Activated CD4-positive, alpha-beta T cell treated with anti-CD3 and anti-CD28 coated beads for 36 hours (primary cell): ENCODE measurements at places on chromosomes 13 and 19.

- H3K27ac ChIP-seq: no peak overlapping the region
- no peaks in the 10 kb centered on the region for H3K27me3 ChIP-seq
Measured at GRCh38 chr13:99577934-99578917, 77.0 kb downstream of the TM9SF2 start.

DNA sequence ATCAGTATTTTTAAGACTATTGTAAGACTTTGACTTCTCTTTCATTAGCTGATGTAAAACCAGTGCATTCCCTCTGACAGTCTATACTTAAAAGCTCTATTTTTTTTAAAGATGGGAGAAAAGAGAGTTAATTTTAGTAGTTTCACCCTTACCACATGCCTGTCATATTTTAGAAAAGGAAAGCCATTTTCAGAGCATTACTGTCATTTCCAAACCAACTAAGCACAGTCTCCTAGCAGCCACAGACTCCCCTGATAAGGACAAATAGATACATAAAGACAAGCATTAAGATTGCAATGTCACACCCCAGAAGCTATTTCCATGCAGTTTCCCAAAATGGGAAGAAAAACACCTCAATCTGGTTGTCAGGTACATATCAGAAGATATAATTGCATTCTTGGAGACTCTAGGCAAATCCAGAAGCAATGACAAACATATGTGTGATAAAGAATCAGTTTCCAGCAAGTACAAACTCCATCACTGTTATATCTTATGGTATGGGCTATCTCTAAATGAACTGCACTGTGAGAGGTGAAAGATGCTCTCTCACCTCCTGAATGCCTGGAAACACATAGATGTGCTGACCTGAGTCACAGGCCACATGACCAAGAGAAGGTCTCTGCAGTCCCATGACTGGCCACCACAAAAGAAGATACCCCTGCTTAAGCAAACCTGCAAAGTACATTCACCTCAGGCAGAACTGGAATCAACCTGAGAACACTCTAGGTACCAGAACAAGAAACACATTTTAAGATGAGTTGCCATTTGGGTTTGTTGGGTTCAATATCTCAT is 303.3 kb downstream of the POU4F1 start:
- H3K4me1 ChIP-seq: no peaks in the 10 kb centered on the region
- H3K27ac ChIP-seq: no peak overlapping the region
- H3K36me3 ChIP-seq: no peaks in the 10 kb centered on the region
- no peak for DNase-seq
- H3K4me3 ChIP-seq: no peak overlapping the region

GRCh38 chr13:80336370-80336769 is 4.6 kb downstream of the SPRY2 start:
- no peaks in the 10 kb centered on the region for H3K36me3 ChIP-seq
- H3K27me3 ChIP-seq: peaks cover 10% of the 10 kb centered on the region
- peaks cover 4% of the 10 kb centered on the region for H3K4me1 ChIP-seq
- H3K4me3 ChIP-seq: no peak overlapping the region
- H3K27ac ChIP-seq: no peak overlapping the region

DNA sequence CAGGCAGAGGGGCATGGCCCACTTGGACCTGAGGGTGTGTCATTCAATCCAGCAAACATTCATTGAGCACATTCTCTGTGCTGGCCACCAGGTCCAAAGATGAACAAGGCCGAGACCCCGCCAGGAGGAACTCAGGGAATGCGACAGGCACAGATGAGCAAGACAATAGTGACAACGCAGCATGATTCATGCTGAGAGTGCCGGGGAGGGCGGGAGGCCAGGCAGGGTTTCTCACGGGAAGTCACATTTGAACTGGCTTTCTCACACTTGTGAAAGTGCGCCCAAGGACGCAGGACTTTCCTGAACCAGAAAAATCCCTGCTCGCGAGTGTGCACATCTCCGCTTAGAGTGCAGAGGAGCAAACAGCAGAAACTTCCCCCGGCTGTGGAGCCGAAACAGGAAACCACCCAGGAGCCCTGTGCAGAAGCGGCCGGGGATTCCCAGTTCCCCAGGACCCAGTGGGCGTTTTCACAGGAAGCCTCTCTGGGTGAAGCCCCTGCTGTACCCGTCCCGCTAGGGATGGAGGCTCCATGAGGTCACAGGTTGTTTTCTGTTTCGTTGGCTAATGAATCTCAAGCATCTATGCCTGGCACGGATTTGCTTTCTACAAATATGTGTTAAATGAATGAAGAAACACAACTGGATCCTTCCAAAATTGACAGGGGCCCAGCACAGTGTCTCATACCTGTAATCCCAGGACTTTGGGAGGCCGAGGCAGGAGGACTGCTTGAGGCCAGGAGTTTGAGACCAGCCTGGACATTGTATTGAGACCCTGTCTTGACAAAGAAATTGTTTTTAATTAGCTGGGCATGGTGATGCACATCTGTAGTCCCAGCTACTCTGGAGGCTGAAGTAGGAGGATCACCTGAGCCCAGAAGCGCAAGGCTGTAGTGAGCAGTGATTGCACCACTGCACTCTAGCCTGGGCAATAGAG is 68.4 kb upstream of the TM9SF2 start:
- peak overlapping the region; percentile 97 for H3K27ac ChIP-seq
- H3K4me1 ChIP-seq: peaks cover 70% of the 10 kb centered on the region
- H3K4me3 ChIP-seq: peak overlapping the region; percentile 74
- peak; percentile 95 for DNase-seq
- H3K27me3 ChIP-seq: no peaks in the 10 kb centered on the region
- H3K36me3 ChIP-seq: peaks cover 3% of the 10 kb centered on the region

GRCh38 chr19:58182577-58182988 is 278 bp upstream of the ZNF274 start:
- H3K36me3 ChIP-seq: peaks cover 76% of the 10 kb centered on the region
- H3K27me3 ChIP-seq: no peaks in the 10 kb centered on the region
- H3K4me3 ChIP-seq: peak overlapping the region; percentile 88
- DNase-seq: peak; percentile 95
- H3K4me1 ChIP-seq: peaks cover 16% of the 10 kb centered on the region
- H3K27ac ChIP-seq: peak overlapping the region; percentile 99

DNA sequence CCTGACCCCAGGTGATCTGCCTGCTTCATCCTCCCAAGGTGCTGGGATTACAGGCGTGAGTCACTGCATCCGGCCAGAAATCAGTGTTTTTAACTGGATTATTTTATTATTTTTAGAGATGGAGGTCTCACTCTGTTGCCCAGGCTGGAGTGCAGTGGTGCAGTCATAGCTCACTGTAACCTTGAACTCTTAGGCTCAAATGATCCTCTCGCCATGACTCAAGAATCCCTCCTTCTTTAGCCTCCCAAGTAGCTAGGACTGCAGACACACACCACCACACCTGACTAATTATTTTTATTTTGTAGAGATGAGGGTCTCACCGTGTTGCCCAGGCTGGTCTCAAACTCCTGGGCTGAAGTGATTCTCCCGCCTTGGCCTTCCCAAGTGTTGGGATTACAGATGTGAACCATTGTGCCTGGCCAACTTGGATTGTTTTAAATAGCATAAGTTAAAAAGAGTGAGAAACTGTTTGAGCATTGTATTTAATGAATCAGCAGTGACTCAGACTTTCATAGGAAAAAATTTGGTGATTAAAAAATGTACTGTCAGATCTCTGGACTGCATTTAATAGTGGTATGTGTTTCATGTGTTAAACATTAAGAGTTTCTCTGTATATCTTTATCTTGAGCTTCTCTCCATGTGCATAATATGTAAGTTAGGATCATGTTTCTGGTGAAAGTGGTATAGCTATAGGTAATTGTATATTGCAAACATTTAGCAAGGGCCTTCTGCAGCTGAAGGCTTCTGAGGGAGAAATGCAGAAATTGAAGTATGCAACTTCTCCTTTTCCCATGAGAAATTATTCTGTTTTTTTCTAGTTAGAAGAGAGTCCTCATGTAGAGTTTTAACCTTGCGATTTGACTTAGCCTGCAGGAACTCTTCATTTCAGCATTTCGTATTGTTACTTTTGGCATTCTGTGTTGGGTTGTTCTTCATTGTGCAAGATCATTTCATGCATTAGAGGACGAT is 121.2 kb downstream of the PCCA start:
- H3K27ac ChIP-seq: no peak overlapping the region
- no peak overlapping the region for H3K4me3 ChIP-seq
- DNase-seq: no peak
- no peaks in the 10 kb centered on the region for H3K27me3 ChIP-seq

- H3K27me3 ChIP-seq: no peaks in the 10 kb centered on the region
- peaks cover 55% of the 10 kb centered on the region for H3K36me3 ChIP-seq
- peak overlapping the region; percentile 37 for H3K27ac ChIP-seq
- no peak overlapping the region for H3K4me3 ChIP-seq
- DNase-seq: peak; percentile 34
- peaks cover 49% of the 10 kb centered on the region for H3K4me1 ChIP-seq
Measured at GRCh38 chr19:19871932-19872331, 6.2 kb downstream of the ZNF253 start.

DNA sequence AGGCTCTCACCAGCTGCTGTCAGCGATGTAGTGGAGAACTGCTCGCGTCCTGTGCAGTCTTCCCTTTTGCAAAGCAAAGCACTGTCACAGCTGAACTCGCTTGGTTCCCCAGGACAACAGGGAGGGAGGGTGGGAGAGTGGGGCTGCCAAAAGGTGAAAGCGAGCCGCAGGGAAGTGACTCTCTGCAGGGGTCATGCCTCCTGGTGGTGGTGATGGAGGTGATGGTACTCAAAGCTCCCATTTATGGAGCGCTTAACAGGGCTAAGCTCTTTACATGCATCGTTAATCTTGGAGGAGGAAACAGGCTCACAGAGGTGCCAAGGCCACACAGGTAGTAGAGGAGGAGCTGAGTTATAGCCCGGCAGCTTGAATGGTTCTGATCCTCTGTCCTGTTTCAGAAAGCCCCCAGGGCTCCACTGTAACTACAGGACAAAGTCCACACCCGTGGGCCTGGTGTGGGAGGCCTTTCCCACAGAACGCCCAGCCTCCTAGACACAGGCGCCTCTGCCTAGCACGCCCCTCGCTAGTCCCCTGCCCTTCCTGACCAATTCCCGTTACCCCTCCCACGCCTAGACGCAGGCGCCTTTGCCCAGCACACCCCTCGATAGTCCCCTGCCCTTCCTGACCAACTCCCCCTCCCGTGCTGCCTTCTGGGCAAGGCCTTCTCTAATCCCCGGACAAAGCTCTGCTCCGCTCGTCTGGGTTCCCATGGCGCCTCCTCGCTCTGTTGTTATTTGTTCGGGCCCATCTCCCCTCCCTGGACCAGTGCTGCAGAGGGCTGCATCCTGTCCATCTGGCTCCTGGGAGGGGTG is 10.7 kb downstream of the PPP1R37 start:
- no peak for DNase-seq
- peaks cover 47% of the 10 kb centered on the region for H3K4me1 ChIP-seq
- H3K27ac ChIP-seq: no peak overlapping the region
- no peaks in the 10 kb centered on the region for H3K27me3 ChIP-seq
- no peaks in the 10 kb centered on the region for H3K36me3 ChIP-seq
